Renal cortical epithelial cell (primary cell): ENCODE measurements at places on chromosomes 1 and 21.

DNA sequence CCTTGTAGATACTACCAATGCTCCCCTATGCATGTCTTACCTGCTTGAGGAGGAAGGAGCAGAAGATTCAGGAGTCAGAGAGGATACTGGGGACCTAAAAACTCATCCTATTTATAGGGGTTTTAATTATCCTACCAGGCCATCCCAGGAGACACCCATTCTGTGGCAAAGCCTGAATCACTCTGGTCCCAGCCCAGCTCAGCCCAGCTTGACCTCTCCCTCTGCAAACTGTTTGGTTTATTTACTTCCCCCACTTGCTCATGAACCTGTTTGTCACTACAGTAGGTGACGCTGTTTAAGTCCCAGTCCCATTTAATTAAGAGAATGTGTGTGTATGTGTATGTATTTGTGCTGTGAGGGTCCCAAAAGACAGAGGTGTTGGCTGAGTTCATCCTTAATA, at the start of gene RPTN:
TSS of gene RPTN (minus strand) at position 85 of the 400 bp plus-strand sequence. CDS start 1,339 bp downstream, outside the sequence.
- no peak for DNase-seq

DNA sequence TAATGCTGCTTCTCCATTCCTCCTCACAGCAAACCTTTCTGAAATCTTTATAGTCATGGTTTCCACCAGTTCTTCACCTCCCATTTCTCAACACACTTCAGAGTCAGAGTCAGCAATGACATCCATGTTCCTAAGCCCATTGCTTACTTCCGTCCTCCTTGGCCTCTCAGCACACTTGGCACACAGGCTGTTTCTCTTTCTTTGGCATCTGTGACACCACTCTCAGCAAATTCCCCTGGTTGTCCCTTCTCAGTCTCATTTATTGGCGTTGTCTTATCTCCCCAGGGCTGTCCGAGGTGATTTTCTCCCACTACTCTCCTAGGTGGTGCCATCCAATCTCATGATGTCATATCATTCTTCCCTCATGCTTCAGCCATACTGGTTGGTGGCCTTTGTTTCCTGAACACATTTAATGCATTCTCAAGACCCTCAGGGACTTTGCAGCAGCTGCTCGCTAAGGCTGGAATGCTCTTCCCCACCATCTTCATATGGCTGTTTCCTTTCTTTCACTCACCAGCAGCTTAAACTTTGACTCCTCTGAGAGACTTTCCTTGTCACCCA, 3.3 kb upstream of the LGALS8 start:
- no peak for DNase-seq

DNA sequence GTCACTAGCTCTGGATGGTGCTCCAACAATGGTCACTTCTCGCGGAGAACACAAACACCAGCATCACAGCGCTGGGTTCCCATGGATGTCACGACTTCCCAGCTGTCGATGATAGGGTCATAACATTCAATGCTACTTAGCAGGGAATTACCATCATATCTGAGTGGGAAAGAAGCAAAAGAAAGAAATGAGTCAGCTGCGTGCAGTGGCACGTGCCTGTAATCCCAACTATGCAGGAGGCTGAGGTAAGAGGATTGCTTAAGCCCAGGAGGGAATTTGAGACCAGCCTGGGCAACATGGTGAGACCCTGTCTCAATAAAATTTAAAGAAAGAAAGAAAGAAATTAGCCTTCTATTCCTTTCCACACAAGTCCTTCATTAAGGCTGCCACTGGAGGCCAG, 3.6 kb upstream of the RABIF start:
- no peak for DNase-seq

GRCh38 chr21:22536509-22536908, 1538.3 kb downstream of the NCAM2 start:
- DNase-seq, result no peak

DNA sequence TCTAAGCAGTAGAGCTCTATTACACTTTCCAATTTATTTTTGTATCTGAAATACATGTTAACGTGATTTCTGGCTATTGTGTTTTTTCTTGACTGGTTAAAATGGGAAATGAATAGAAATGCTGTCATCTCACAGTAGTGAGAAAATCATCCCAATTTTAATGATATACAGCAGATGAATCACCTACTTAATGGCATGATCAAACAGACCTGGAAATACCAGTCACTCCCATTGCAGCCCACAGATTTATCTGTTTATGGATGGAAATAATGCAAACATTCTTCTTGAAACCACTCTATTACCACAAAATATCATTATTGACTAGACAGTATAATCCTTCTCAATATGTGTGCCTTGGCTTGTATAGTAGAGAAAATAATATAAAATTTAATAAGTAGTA, 497.8 kb upstream of the ADAMTS5 start:
- DNase-seq, result peak; percentile 15

GRCh38 chr21:26532208-26532607, 40.9 kb downstream of the CYYR1 start:
- DNase-seq, result no peak

DNA sequence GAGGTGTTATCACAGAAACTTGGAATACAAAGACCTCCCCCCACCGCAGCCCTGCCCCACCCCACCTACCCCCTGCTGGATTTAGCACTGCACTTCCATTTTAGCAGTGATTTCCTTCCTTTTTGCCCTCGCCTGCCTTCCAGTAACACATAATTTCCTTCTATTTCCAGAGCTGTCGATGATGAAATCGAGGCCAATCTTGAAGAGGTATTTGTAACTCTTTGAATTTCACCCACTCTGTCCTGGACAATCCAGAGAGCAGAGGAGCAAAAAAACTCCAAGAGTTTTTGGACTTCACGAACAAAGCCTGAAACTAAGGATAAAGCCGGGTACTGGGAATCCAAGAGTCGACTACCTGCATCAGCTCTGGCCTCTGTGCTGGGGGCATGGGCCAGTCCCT, 49.1 kb downstream of the CAPN2 start:
- no peak for DNase-seq

DNA sequence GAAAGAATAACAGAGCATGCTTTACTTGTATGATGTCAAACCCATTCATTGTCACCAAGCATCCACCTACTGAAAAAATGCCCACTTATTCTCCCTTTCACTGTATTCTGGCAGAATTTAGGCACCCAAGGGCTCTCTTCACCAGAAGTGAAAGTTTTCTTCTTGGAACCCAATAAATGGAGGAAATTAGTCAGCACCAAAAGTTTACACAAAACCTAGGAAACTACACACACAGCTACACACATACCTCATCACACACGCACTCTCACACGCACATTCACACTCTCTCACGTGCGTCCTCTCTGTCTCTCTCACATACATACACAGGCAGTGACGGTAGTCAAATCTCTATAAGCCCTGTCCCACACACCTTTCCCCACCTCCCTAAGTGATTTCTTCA, 37.6 kb downstream of the MCOLN2 start:
- no peak for DNase-seq

DNA sequence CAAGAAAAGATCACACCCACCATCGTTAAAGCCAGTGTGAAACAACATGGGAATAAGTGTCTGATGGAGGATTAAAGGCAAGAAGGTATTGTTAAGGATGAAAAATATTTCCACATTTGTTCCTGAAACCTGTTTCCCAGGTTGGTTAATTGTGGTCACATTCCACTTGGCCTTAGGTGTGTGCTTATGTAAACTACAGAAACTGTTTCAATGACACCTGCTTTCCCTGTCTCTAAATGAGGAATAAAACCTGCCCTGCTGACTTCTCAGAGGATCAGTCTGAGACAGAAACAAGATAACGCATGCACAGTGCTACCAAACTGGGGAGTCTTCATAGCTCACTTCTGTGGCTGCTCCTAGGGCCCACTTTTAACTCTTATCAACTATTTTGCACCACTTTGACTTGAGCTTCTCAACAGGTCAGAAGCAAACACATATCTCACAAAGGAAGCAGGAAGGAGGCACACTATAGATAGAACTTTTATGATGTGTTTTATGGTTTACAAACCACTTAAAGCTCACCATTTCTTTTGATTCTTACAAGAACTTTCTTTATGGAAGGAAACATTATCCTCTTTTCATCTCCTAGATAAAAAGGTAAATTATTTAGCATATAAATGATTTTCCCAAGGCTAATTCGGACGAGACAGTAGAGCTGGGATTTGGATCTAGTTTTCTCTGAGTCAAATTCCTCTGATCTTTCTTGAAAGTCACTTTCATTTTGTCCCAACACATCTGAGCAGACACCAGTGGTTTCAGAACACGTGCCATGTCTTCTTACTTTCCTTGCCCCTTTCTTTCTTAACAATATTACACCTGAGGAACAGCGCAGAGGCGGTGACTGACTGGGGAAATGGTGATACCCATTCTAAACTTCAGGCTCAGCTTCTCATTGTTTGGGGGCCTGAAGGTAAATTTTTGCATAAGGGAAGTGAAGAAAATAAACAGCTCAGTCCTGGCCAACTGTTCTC, 33.4 kb downstream of the CYP2J2 start:
- DNase-seq, result peak; percentile 51

GRCh38 chr1:147717051-147717705, 43.2 kb downstream of the GJA5 start:
- peak; percentile 99 for DNase-seq

- DNase-seq, result no peak
Observed at GRCh38 chr21:38820471-38821239, 14.9 kb downstream of the ETS2 start.
